Central memory CD4-positive, alpha-beta T cell (primary cell): ENCODE measurements at places on chromosomes 5 and 9.

- no peak for DNase-seq
Observed at GRCh38 chr9:72506615-72507014, 14.8 kb upstream of the TMC1 start.

- no peak for DNase-seq
Observed at GRCh38 chr9:17294822-17295624, 160.2 kb downstream of the CNTLN start.

DNA sequence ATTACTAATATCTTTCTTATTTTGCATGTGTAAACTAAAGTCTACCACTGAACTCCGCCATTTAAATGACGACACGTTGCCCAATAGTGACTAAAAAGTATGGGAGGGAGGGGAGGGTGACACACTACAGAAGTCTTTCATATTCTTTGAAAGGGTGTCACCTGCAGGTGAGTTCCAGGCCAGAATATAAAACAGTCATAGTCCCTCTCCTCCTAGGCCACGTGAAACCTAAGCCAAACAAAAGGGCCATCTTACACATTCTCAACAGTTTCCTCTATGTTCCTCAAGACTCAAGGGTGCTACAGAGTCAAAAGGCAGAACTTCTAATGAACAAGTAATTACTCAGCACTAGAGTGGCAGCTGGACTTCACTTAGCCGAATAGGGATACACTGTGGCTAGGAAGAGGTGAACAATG is 6.4 kb downstream of the CEMIP2 start:
- no peak for DNase-seq

DNA sequence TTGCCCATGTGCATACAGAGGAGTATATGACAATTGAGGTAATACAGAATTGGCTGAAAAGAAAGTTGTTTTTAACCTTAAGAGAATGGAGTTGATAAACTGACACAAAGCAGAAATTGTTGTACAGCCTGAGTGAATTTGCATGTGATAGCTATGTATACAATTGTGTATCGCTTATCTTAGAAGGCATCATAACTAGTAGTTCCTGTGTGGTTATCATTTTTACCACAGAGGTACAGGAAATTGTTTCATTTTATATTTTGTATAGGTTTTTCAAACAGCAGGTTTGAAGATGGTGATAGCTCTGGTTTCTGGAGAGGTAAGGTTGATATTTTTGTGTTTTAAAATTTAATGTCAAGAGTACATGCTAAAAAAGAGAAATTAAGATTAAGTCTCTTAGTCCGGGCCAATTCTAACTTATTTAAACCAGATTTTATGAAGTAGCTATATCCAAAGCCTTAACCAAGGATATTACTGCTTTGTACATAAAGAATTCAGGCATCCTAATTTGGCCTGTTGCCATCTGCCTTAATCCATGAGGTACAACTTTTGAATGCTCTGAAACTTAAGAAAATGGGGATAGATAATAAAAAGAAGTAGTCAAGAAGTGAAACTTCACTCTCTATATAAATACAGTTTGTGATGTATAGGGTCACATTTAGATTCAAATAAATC is 26.0 kb downstream of the DDX4 start:
- peak; percentile 22 for DNase-seq

- DNase-seq, result no peak
Observed at GRCh38 chr9:136720251-136720897, 8.0 kb downstream of the DIPK1B start.
